A549 treated with Mapracorat at 1 μM for 4 hours (cell line): ENCODE measurements at places on chromosomes 3 and 15. TPM values are rescaled to one million over a fixed set of nuclear protein-coding genes. Genes with fewer than 3 reads are reported as not detected.

Gene C3orf49
- not detected in 5 replicates for total RNA-seq

Gene OXSR1
- total RNA-seq, result 26.3 to 37.2 TPM (median 35.1 TPM) in 5 replicates

Gene DUOXA1
- 0.06 to 0.34 TPM (median 0.15 TPM) in 4 of 5 replicates, not detected in the other for total RNA-seq

Gene KNG1
- not detected in 5 replicates for total RNA-seq

Gene FES
- 0.43 to 1.0 TPM (median 0.78 TPM) in 5 replicates for total RNA-seq

Gene C3orf70
- 0.02 to 0.05 TPM (median 0.04 TPM) in 3 of 5 replicates, not detected in the others for total RNA-seq

Gene COLQ
- 0.22 to 0.54 TPM (median 0.28 TPM) in 5 replicates for total RNA-seq

Gene HRG
- total RNA-seq, result not detected in 5 replicates

Gene GPR149
- total RNA-seq, result not detected in 5 replicates

Gene DTX3L
- 7.2 to 9.0 TPM (median 8.1 TPM) in 5 replicates for total RNA-seq

Gene NCEH1
- 29.6 to 35.3 TPM (median 32.9 TPM) in 5 replicates for total RNA-seq

Gene TTLL13
- 0.07 to 0.59 TPM (median 0.10 TPM) in 4 of 5 replicates, not detected in the other for total RNA-seq

Gene SLCO2A1
- 0.02 to 0.44 TPM (median 0.15 TPM) in 5 replicates for total RNA-seq

Gene DLEC1
- 0.03 to 0.05 TPM (median 0.04 TPM) in 3 of 5 replicates, not detected in the others for total RNA-seq

Gene MYZAP
- total RNA-seq, result 0.75 to 1.2 TPM (median 1.1 TPM) in 5 replicates

Gene CACNA1D
- total RNA-seq, result 0.36 to 1.4 TPM (median 0.57 TPM) in 5 replicates

Gene HERC2
- total RNA-seq, result 38.7 to 49.9 TPM (median 47.8 TPM) in 5 replicates

Gene NPAP1
- total RNA-seq, result not detected in 5 replicates

Gene LSG1
- total RNA-seq, result 28.3 to 31.3 TPM (median 29.6 TPM) in 5 replicates

Gene XCR1
- total RNA-seq, result not detected in 5 replicates

Gene TLR9
- total RNA-seq, result 0.07 TPM in 1 of 5 replicates, not detected in the others

Gene DPPA2
- total RNA-seq, result not detected in 5 replicates

Gene GPX1
- total RNA-seq, result 262 to 306 TPM (median 293 TPM) in 5 replicates

Gene KCNMB2
- not detected in 5 replicates for total RNA-seq

Gene LRRC2
- not detected in 5 replicates for total RNA-seq

Gene VILL
- total RNA-seq, result 0.07 to 0.32 TPM (median 0.18 TPM) in 4 of 5 replicates, not detected in the other

Gene CKMT1B
- total RNA-seq, result 2.7 to 5.1 TPM (median 3.3 TPM) in 5 replicates

Gene CELSR3
- total RNA-seq, result 2.8 to 4.7 TPM (median 4.4 TPM) in 5 replicates

Gene MAP1A
- total RNA-seq, result 0.57 to 0.66 TPM (median 0.64 TPM) in 5 replicates

Gene ADIPOQ
- not detected in 5 replicates for total RNA-seq

Gene SLC35A5
- 11.3 to 17.0 TPM (median 16.0 TPM) in 5 replicates for total RNA-seq

Gene SNRPN
- total RNA-seq, result 95.9 to 102 TPM (median 96.5 TPM) in 5 replicates

Gene TMEM45A
- 2.1 to 2.7 TPM (median 2.3 TPM) in 5 replicates for total RNA-seq

Gene RPL39L
- 48.7 to 53.7 TPM (median 51.6 TPM) in 5 replicates for total RNA-seq

Gene GP9
- not detected in 5 replicates for total RNA-seq

Gene GABRR3
- not detected in 5 replicates for total RNA-seq

Gene PKM
- total RNA-seq, result 2,890 to 3,431 TPM (median 3,241 TPM) in 5 replicates
